ENCODE measurements at places on chromosomes 5 and 9.

- H3K27ac ChIP-seq, result no peak overlapping the region
- peaks cover 22% of the 10 kb centered on the region for H3K4me1 ChIP-seq
- H3K4me3 ChIP-seq, result no peak overlapping the region
- H3K27me3 ChIP-seq, result no peaks in the 10 kb centered on the region
- no peak for DNase-seq
Observed at GRCh38 chr5:138955013-138955660, 80.0 kb upstream of the LRRTM2 start.

GRCh38 chr5:6541256-6542013 is 91.4 kb downstream of the NSUN2 start:
- no peaks in the 10 kb centered on the region for H3K4me1 ChIP-seq
- H3K36me3 ChIP-seq, result no peaks in the 10 kb centered on the region
- no peak overlapping the region for H3K4me3 ChIP-seq

- H3K27me3 ChIP-seq, result peaks cover under 1% of the 10 kb centered on the region
- DNase-seq, result no peak
- no peak overlapping the region for H3K4me3 ChIP-seq
- H3K27ac ChIP-seq, result no peak overlapping the region
- H3K4me1 ChIP-seq, result no peaks in the 10 kb centered on the region
Observed at GRCh38 chr5:133274597-133274935, 222.8 kb downstream of the HSPA4 start.

DNA sequence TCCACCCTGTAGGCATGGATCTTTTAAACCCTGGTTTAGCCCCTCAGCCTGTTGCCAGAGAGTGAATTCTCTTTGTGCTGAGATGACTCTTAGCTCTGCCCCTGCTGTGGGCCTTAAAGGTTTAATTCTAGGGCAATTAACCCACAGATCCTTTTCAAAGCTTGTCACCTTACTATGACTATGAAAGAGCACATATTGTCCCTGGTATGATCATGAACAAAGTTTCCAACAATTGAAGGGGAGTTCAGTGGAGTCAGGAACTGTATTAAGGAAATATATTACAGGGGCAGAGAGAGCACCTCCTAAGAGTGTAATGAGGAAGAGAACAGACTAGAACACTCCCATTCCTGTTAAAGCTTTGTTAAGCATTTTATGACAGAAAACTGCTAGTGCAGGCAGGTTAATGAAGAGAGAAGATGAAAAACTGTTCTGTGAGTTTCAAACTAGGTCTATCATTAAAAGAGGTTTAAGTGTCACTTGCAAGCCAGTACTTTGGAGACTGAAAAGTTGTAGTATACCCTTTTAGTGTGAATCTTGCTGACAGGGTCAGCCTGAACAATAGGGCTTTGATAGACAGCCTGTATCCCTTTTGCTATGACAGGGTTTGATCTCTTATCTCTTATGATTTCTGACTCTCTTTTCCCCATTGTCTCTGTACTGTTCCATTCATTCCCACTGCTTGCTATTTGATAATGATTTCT is 104.2 kb upstream of the ELL2 start:
- no peak for DNase-seq
- H3K27me3 ChIP-seq, result peaks cover 1% of the 10 kb centered on the region
- H3K36me3 ChIP-seq, result no peaks in the 10 kb centered on the region
- no peak overlapping the region for H3K27ac ChIP-seq

DNA sequence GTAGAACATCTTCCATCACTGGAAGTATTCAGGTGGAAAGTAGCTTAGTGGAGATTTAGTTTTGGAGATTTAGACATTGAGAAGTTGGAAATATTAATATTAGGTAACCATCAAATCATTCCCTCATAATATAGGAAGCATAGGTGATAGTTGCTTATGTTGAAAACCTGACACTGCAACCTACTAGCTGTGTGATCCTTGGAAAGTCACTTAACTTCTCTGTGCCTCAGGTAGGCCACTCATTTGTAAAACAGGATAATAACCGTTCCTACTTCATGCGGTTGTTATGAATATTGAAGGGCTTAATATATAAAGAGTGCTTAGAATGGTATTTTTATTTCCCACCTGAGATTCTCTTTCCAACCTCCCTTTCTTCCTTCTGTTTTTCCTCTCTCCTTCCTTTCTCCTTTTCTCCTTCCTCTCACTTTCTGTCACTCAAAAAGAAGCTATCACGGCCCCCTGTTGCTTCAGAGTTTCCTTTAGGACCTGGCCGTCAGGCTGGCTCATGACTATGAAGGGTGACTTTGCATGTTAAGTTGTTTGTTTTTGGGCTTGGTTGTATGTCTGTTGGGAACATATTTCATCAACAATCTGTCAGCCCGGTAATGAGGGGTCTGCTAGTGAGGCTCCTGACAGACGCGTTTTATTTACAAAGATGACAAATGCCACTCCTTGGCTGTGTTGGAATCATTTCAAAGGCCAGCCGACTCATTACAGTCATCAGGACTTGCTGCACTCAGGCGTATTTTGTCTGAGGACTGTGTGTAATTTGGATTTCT is 31.0 kb downstream of the DOCK2 start:
- H3K4me3 ChIP-seq, result no peak overlapping the region
- peaks cover 79% of the 10 kb centered on the region for H3K4me1 ChIP-seq
- no peak overlapping the region for H3K27ac ChIP-seq
- H3K36me3 ChIP-seq, result peaks cover 8% of the 10 kb centered on the region
- no peak for DNase-seq
- H3K27me3 ChIP-seq, result no peaks in the 10 kb centered on the region

GRCh38 chr9:95791286-95791685 is 84.2 kb upstream of the ERCC6L2 start:
- peaks cover 16% of the 10 kb centered on the region for H3K27me3 ChIP-seq
- H3K36me3 ChIP-seq, result no peaks in the 10 kb centered on the region

DNA sequence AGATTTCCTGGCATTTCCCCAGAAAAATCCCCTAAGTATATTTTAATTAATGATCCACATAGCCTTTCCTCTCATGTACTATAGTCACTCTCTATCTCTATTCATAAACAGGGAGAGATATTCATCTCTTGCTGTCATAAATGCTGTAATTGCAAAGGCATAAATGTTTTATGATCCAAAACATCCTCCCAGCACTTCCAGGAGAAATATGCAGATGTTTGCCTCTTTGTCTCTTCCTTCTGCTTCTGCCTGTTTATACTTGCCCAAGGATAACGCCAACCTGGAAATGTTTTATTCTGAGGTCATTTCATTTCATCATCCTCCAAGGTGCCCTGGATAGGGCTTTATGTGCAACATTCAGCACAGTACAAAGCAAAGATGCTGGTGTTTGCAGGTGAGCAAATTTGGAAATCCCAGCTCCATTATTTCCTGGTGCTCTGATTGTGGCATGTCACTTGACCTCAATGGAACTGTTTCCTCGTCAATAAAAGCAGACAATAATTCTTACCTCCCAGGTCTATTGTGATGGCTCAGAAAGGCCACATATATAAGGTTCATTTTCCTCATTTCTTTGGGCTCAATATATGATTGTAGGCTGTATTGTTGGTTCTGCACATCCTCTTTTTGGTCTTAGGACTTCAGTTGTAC is 6.9 kb downstream of the TNFSF15 start:
- H3K27me3 ChIP-seq, result peaks cover 4% of the 10 kb centered on the region
- DNase-seq, result no peak
- H3K4me1 ChIP-seq, result no peaks in the 10 kb centered on the region
- no peak overlapping the region for H3K4me3 ChIP-seq
- no peaks in the 10 kb centered on the region for H3K36me3 ChIP-seq

DNA sequence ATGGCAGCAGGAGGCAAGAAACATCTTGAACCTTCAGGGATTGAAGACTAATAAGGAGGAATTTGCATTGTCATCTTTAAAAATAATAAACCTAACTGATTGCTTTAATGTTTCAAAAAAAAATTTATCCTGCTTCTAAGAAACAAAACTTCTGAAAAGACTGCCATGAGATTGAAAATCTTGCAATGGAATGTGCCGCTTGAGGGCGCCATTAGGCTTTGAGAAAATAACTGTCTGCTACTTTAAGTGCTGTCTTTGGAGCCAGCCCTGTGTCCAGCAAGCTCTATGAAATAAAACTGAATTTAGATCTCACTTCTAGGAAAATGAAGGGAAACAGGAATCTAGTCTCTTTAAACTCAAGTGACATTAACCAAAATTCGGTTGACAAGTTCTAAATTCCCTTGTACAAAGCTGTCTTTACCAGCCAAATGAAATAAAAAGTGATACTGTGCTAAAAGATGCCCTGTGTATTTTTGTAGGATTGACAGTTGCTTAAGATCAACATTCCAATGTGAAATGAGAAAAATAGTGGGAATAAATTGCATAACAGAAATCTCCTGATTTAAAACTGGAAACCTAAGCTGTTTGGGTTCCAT is 79.4 kb downstream of the ESM1 start:
- no peak overlapping the region for H3K4me3 ChIP-seq
- peaks cover 5% of the 10 kb centered on the region for H3K4me1 ChIP-seq
- peak; percentile 49 for DNase-seq
- H3K27me3 ChIP-seq, result peaks cover 3% of the 10 kb centered on the region
- H3K36me3 ChIP-seq, result no peaks in the 10 kb centered on the region
- no peak overlapping the region for H3K27ac ChIP-seq

- H3K27me3 ChIP-seq, result peaks cover 2% of the 10 kb centered on the region
- no peaks in the 10 kb centered on the region for H3K36me3 ChIP-seq
- H3K4me1 ChIP-seq, result no peaks in the 10 kb centered on the region
- no peak for DNase-seq
- H3K4me3 ChIP-seq, result no peak overlapping the region
Observed at GRCh38 chr9:100377015-100377414, 24.3 kb upstream of the TEX10 start.

- no peak overlapping the region for H3K4me3 ChIP-seq
- peaks cover 2% of the 10 kb centered on the region for H3K27me3 ChIP-seq
- H3K27ac ChIP-seq, result no peak overlapping the region
- no peak for DNase-seq
Observed at GRCh38 chr5:55495216-55495615, 39.5 kb downstream of the PLPP1 start.

DNA sequence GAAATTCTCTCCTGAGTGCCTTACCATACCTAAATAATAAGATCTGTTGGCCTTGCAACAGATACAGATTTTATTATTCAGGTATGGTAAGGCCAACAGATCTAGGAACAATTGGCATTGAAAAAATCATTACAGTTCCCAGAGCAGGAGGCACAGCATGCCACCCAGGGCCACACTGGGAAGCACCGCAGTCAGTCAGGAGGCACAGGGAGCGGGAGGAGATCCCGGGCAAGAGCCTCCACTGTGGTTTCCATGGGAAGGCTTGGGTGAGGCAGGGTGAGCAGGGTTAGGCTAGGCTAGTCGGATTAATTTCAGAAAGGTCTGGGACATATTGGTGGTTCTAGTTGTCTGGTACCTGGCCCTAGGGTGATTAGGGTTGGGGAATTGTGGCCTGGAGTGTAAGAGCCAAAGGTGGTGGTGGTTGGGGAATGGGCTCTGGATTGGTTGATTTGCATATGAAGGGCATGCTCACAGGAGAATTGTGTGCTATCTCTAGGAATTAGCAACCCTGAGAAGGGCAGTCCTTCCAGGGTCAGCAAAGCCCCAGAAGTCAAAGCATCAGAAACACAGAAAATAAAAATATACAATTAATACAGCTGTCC is 111.4 kb downstream of the PDE8B start:
- DNase-seq, result no peak
- H3K27ac ChIP-seq, result no peak overlapping the region
- H3K36me3 ChIP-seq, result no peaks in the 10 kb centered on the region
- H3K27me3 ChIP-seq, result no peaks in the 10 kb centered on the region

GRCh38 chr5:148794275-148794674 is 32.1 kb upstream of the ADRB2 start:
- H3K4me3 ChIP-seq, result no peak overlapping the region
- H3K36me3 ChIP-seq, result no peaks in the 10 kb centered on the region
- H3K4me1 ChIP-seq, result no peaks in the 10 kb centered on the region
- DNase-seq, result no peak
- H3K27me3 ChIP-seq, result peaks cover 8% of the 10 kb centered on the region

DNA sequence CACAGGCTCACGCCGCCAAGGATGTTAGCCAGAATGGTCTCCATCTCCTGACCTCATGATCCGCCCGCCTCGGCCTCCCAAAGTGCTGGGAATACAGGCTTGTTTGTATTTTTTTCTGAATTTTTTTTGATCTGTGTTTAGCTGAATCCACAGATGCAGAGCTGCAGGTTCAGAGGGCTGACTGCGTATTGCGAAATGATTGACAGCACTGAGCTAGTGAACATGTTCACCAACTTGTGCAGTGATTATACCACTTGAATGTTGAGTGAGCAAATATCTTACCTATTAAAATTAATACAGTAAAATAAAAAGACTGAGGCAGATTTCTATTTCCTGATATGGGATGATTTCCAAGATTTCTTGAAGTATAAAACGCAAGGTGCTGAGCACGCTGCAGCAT is 123.1 kb upstream of the PHYKPL start:
- no peak for DNase-seq
- peaks cover 8% of the 10 kb centered on the region for H3K27me3 ChIP-seq
- no peak overlapping the region for H3K27ac ChIP-seq
- no peak overlapping the region for H3K4me3 ChIP-seq
- H3K36me3 ChIP-seq, result no peaks in the 10 kb centered on the region
- H3K4me1 ChIP-seq, result no peaks in the 10 kb centered on the region

- H3K36me3 ChIP-seq, result no peaks in the 10 kb centered on the region
- DNase-seq, result no peak
- no peak within 1 kb of the TSS for H3K4me3 ChIP-seq
- H3K27ac ChIP-seq, result no peak within 1 kb of the TSS
Observed at GRCh38 chr5:148063861-148064260, at the start of gene SPINK5. Gene SPINK5 (plus strand): TSS chr5:148063980. CDS start chr5:148064045, 65 bp downstream.

DNA sequence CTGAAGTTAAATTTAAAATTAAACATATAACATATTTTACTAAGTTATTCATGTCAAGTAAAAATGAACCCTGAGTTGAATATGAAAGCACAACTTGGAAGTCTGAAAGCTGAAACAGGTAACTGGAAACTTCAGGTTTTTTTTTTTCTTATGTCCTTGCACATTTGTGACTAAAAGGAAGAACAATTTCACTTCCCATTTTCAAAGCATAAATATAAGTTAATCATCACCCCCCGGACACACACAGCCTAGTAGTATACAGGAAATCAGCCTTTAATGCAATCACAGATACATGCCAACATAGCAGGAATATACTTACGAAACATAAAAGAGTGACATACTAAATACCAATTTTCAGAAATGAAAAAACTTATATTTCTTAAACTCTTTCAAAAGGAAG is 225.9 kb downstream of the RFX3 start:
- no peak overlapping the region for H3K4me3 ChIP-seq
- no peaks in the 10 kb centered on the region for H3K27me3 ChIP-seq
- H3K27ac ChIP-seq, result no peak overlapping the region
